NCI-H82 (cell line): ENCODE measurements at places on chromosomes 2 and 18.

DNA sequence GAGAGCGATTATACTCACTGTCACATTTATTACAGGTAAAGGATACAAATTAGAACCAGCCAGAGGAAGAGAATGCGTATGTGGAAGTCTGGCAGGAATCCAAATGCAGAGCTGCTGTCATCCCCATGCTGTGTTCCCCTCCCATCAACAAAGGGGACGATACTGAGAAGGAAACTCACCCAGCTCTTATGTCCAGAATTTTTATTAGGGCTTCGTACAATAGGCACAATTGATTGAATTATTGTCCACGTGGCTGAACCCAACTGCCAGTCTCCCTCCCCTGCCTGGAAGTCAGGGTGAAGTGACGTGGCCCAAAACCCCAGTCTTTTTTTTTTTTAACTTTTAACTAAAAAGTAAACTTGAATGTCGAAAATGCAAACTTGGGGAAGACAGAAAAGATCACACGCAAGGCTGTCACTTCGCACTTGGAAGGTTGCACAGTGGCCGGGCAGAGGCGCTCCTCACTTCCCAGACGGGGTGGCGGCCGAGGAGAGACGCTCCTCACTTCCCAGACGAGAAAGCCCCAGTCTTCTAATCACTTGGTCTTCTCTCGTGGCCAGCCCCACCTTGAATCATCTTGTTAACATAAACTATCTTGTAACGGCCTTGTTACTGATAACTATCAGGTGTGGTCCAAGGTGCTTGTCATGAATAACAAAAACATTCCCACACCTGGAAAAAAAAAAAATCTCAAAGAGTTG, 40.0 kb upstream of the ITSN2 start:
- DNase-seq, result no peak

DNA sequence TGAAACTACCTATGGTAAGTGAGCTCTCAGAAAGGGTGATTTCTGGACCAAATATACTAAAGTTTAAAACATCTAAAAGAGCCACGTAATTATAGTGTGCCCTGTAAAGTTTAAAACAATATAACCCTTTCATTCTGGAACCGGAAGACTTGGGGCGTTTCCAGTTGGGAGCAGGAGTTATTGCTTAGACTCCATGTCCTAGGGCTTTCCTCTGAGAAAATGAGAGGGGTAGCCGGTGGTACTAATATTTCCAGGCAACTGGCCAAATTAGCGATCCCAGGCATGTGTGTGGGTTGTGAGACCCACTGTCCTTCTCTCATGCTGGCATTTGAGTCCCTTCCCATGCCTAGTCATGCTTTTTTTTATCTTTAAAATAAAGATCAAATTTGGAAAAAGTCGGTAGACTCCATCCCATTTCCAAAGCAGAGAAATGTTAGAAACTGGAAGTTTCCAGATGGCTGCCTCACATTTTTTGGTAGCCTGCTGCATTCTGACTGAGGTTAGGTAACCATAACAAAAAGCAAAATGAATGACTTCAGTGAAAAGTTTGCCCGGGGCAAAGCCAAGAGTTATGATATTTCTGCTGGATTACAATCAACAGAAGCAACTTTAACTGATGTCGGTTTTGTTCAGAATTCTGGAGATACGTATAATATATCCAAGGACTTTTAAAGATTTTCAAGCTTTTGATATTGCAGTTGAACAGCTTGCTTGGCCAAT, 227.4 kb downstream of the SS18 start:
- DNase-seq, result no peak

DNA sequence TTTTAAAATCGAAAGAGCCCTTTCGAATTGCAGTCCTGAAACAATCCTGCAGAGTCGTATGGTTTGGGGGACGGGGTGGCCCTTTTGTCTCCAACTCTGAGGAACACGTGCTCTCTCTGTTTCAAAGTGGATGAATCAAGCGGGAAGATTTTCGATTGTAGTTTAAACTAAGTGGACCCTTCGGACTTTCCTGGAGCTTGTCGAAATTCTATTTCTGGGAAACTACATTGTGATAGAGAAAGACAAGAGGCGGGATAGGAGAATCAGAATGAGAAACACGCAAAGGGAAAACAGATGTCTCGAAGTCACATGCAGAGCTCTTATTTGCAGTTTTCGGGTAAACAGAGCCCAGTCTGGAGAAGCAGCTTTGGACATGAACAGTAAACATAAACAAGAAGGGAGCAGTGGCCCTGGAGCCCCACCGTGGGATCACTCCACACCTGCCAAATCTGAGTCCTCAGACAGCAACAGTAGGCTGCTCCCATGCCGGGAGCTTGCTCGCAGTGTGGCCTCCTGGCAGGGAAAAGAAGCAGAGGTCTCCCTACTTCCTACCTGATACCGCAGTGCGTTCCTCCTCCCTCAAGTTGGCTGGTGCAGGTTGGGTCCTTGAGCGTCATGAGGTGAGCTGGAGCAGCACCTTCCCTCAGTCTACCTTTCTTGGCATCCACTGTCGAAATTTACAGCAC, 202.4 kb downstream of the SLC4A3 start:
- DNase-seq, result no peak

GRCh38 chr2:109351164-109351756, 222.3 kb downstream of the SH3RF3 start:
- no peak for DNase-seq

GRCh38 chr2:17426743-17427142, 91.5 kb downstream of the RAD51AP2 start:
- no peak for DNase-seq

DNA sequence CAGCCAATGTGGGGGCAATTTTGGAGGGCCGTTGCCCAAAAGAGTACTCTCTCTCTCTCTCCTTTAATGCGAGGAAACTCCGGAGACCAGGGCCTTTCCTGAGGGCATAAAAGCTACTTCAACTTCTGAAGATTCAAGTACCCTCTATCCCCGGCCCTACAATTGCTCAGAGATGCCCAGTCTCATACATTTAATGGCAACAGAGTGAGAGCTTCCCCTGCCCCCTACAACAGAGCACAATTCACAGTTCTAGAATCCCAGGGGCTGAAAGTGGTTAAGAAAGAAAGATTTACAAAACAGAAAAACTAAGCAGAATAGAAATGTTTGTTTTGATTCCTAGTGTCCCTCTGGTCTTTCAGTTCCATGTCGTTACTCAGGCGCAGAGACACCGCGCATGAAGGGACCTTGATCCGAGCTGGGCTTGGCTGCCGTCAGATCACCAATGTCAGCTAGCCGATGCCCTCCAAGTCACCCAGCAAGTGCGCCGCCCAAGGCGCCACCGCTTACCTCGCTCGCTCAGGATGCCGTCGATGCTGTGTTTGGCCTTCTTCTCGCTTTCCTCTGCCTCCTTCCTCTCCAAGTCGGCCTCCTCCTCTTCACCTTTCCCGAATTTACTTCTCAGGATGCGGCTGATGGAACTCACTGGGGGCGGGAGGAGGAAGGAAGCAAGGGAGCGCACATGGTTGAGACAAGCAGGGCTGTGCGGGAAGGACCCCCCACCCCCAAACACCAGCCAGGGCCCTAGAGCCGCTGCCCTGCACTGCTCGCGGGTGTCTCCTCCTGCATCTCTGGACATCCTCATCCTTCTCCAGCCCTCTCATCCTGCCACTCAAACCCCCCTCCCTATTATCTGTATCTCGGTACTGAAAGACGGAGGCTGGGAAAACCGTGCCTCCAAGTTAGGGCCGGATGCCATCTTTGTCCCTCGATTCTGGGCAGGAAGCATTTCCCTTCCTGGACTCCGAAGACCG, 4.9 kb downstream of the PAX3 start:
- DNase-seq, result no peak

DNA sequence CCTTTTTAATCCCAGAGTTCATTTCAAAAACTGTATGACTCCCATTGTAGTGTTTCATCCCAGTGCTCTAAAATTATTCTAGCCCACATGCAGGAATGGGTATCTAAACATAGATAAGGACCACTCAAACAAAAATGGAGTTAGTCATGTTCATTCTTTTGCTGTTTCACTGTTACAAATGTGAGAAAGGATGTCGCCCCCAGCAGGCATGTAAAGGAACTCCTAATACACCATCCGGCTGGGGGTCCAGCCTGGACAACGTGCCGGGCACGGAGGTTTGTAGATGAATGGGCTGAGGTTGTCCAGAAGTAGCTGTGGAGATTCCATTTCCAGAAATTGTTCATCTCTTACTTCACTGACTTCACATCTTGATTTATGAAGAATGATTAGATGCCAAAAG, 101.9 kb upstream of the RAB12 start:
- DNase-seq, result peak; percentile 40

GRCh38 chr2:203399031-203399430, 70.8 kb downstream of the ABI2 start:
- no peak for DNase-seq

DNA sequence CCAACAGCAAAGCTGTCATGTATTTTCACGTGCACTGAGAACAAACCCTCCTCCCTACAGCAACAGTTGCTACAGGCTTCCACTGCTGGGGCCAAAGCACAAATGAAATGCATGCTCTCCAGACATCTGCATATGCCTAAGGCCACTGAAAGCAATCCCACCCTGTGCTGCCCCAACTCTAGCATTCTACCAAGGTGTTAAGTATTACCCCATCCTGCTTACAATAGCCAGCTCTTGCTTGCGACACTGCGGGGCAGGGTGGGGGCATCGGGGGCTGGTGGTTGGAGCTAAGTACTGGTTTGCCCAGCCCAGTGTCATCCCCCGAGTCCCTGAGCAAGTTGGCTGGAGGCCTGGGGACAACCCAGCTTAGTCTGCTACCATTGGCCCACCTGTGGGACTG, 742.5 kb downstream of the TDRD15 start:
- DNase-seq, result no peak

GRCh38 chr2:149857344-149857743, 269.8 kb upstream of the MMADHC start:
- DNase-seq, result no peak

DNA sequence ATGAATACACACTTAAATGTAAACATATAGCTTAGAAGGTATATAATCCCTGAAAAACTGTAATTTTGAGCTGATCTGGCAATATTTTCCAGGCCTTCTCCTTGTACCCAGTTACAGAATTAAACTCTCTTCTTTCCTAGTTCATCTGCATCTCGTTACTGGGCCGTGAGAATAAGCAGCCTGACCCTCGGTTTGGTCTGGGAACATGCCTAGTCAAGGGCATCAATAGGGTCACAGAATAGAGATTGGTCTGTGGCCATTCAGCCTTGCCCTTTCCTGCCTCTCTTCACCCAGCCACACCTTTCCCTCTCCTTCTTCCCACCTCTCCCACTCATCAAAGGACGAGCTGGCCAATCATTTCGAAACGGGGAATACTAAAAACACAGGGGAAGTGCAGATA, 27.3 kb downstream of the SULT1C2 start:
- DNase-seq, result no peak

DNA sequence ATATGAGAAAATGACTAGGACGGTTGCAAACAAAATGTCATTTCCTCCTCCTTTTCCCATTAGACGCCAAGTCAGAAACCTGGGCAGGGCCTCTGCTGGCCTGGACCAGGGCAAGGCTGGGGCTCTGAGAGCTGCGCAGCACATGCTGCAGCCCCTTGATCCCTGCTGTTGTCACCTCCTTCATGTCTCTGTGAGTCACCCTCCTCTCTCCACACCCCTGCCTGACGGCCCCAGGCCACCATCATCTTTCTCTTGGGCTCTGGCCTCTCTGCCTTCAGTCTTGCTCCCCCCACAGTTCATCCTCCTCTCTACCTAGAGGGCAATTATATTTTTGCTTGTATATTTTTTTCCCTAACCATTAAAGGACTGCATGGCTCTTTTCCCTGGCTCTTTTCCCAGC, 10.0 kb downstream of the FLACC1 start:
- peak; percentile 53 for DNase-seq

DNA sequence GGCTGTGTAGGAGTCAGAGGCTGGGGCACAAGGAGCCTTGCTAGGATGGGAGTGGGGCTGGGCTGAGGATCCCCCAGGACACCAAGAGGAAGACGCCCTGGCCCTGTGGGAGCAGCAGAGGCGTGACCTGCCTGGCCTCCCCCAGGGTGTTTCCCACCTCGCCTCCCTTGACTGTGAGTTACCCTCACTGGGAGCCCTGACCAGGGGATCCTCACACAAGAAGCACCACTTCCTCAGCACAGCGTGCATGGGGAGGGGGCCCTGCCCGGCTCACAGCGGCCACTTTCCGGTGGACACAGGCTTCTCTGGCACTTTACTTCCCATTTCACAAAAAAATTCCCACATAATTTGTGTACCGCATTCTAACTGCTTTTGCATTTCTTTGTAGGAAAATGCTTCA, 187.7 kb downstream of the EIPR1 start:
- no peak for DNase-seq

- DNase-seq, result no peak
Observed at GRCh38 chr18:12401881-12402280, 5.8 kb upstream of the PRELID3A start.

DNA sequence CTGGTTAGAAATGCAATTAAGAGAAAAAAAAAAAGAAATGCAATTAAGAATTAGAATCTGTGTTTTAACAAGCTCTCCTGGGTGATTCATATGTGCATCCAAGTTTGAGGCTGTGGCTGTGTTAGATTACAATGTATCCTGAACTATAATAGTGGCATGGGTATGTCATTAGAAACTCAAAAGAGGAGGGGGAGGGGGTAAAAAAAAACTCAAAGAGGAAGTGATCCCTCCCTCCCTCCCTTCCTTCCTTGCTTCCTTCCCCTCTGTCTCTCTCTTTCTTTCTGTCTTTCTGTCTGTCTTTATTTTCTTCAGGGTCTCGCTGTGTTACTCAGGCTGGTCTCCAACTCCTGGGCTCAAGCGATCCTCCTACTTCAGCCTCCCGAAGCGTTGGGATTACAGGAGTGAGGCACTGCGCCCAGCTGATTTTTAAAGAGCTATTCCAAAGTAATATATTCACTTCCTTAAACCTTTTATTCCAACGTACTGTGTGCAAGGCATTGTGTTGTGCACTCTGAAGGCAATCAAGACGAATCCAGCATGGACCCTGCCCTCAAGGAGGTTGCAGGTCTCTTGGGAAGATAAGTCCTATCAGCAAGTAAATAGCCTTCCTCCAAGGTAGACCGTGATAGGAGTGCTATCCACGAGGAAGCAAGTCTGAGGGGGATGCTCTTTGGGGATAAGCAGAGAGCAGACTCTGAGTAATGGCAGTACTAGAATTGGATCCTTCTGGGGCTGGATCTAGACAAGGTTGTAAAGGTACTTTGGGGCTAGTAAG, 35.9 kb upstream of the MCFD2 start:
- DNase-seq, result no peak

DNA sequence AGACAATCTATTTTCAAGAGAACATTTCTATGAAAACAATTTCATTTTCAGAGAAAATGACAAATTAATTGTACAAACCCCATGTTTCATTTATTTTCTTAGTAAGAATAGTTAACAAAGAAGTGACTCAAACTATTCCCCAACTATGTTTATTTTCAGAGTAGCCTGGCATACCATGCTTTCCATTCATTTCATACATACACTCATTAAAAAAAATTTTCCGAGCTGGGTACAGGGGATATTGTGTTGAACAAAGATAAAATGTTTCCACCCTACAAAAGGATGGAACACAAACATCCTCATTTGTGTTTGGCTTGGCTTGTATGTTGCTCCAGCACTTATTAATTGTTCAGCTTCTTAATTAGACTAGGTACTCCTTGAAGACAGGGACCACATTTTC, 331.4 kb downstream of the EXOC6B start:
- DNase-seq, result no peak

- no peak for DNase-seq
Observed at GRCh38 chr2:47595687-47596086, 187.3 kb upstream of the MSH6 start.

GRCh38 chr2:143936848-143937722, 582.8 kb downstream of the ZEB2 start:
- peak; percentile 35 for DNase-seq

GRCh38 chr18:71784777-71785176, 759.4 kb downstream of the CBLN2 start:
- peak; percentile 39 for DNase-seq
